GM04503 (cell line): ENCODE measurements at places on chromosomes 7 and 10.
A peak's percentile ranks its signal among the peaks of the same experiment; 100 is the strongest.

DNA sequence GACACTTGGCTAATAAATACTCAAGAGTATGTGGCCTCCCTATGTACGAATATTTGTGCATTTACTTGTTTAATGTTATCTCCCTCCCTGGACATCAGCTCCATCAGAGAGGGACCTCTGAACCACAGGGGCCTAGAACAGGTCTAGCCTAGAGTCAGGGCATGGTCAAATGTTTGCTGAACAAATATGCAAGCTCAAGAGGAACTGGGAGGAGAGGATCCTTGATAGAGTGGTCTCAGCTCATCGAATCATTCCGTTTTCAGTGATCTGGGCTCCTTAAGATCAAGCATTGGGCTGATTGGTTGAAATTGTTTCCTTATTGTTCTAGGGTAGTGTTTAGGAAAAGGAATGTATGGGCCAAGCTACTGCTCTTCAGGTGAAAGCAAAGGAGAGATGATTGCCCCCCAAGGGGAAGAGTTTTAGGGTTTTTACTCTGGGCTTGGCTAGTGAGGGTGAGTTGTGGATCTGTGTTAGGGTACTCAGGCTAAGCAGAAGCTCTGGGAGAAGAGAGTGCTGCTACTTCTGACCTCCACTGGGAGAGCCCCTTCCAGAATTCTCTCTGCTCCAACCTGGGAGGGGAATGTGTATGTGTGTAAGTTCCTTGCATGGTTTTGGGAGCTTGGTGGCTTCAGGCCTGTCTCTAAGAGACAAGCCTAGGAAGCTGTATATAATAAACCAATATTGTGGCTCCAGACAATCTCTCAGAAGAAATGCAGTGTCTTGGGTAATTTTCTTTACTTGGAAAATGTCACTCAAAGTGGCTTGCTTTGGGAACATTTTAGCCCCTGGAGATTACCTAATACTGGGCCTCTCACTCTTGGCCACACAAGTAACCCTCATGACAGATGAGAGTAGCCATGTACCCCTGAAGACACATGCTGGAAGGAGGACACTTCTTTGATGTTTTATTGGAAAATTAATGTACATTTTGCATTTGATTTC lies 110.0 kb downstream of the EMX2 start:
- no peak for DNase-seq

DNA sequence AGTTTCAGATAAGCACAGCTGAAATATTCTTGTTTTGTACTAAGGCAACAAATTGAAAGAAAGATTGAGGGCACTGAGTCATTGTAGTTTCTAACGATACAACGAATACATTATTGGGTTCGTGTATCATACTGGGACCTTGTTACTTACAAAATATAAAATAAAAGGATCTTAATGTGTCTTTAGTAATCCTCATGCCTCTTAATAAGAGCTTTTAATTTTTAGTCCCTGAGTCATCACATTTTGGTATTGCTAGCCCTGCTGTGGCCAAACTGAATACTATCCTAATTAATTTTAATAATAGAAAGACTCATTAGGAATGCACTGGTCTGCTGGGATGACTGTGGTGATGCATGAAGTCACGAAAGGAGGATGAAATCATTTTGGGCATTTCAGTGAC lies 309.7 kb downstream of the EXOC4 start:
- peak; percentile 81 for DNase-seq

GRCh38 chr7:98864731-98865453 lies 4.9 kb downstream of the TMEM130 start:
- DNase-seq = no peak

- DNase-seq = no peak
Measured at GRCh38 chr7:82404652-82405051, 38.9 kb downstream of the CACNA2D1 start.

- no peak for DNase-seq
Measured at GRCh38 chr7:100859856-100860255, 7.3 kb upstream of the TRIP6 start.

DNA sequence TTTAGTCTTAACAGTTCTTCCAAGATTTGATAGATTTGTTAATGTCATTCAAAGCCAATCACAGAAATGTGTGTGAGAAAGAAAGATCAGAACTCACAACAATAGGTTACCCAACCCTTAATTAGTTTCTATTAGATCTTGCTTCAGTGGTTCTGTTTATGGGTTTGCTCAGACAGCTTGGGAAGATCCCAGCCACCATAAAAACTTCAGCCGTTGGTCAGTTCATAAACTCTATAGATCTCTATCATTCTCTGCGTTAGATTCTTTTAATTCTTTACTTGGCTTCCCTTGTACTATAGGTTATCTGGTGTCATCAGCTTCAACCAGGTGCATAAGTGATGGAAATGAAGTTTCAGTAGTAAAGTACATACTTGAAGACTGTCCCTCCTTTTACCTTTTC lies 54.4 kb downstream of the ZNF277 start:
- no peak for DNase-seq

GRCh38 chr10:122078965-122079795 lies 90.2 kb downstream of the TACC2 start:
- DNase-seq = no peak

- no peak for DNase-seq
Measured at GRCh38 chr10:130737186-130737585, 574.3 kb downstream of the TCERG1L start.

DNA sequence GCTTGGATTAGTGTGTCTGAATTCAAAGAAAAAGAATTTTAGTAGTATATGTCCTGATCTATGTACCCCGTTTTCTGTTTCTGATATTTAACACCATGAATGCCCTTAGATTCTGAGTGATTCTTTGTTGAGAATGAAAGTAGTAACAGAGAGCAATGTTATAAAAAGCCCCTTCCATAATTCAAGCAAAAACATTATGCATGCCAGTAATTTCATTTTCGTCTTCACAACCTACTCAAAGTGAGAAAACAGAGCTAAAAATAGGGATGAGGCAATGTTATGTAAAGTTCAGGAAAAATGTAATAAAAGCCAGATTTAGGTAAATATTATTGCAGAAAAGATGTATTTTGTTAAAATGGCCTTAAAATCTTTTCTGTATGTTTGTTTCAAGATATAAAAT lies 28.1 kb downstream of the PTPRZ1 start:
- no peak for DNase-seq

GRCh38 chr10:23693501-23693901 lies 254.6 kb downstream of the OTUD1 start:
- no peak for DNase-seq

GRCh38 chr10:101467286-101467770 lies 113.4 kb downstream of the BTRC start:
- peak; percentile 35 for DNase-seq

- DNase-seq = no peak
Measured at GRCh38 chr10:3978174-3978573, 193.2 kb upstream of the KLF6 start.

- no peak for DNase-seq
Measured at GRCh38 chr10:97519342-97519741, 20.6 kb downstream of the UBTD1 start.

GRCh38 chr7:1228545-1229201 lies 4.0 kb upstream of the UNCX start:
- no peak for DNase-seq

DNA sequence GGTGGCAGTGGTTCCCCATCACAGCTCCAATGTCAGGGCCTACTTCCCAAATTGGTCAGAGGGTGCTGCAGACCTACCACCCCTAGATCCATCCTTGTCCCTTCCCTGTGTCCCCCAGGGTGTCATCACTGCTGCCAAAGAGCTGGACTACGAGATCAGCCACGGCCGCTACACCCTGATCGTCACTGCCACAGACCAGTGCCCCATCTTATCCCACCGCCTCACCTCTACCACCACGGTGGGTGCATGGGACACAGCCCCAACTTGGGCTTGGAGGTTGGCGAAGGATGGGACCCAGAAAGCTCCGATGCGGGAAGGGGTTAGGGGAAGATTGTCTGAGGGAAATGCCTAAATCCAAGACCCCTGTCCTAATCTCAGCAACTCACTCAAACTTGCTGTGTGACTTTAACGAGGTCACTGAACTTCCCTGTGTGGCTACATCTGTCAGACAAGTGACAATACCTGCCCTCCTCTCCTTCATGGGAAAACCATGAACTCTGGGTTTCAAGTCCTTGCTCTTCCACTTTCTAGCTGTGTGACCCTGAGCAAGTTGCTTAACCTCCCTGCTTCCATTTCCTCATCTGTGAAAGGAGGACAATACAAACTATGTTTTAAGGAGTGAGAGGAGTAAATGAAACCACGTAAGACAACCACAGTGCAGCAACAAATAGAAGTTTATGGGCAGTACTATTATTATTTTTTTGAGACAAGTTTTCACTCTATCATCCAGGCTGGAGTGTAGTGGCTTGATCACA lies 4.9 kb upstream of the VSIR start:
- no peak for DNase-seq

DNA sequence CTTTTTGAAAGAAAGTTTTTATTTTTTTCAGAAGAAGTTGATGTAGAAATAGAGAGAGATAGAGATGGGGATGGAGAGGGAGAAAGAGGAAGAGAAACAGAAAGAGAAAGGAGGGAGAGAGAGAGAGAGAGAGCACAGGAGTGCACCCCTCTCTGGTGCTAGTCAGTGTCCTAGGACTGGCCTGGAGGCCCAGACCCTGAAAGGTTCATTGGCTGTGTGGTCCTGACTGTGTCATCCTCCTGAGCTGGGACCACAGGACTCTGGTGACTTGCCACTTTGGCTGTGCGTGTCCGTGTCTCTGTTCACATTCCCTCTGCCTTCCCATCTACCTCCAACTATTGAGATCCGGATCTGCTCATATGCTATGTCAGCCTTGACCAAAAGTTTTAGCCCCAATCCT lies 62.1 kb upstream of the SHH start:
- DNase-seq = no peak

DNA sequence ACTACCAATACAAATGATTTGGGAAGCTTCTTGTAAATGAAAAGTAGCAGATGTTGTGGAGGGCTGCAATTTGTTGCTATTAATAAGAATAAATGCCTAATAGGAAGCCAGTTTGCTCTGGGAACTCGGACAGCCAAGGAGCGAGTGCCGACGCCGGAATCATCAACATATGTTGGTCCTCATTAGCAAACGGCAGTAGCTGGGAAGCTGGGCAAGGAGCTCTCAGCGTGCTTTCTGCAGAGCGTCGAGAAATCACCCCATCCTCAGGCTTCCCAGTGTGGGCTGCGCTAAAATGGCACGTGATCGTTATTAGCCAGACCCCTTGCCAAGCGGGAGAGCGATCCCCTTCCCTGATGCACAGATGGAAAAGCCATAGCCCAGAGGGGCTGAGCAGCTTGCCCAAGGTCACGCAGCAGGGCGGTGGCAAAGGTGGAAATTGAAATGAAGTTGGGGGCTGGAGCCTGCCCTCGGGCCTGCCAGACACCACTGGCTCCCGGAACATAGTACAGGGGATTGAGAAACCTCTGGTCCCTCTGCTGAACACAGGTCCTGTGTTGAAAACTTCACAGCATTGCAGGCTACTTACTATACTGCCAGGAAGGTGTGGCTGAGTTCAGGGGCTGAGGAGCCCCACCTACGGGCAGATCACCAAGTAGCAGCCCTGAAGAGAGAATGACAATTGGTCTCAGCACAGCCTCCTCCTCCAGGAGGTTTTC lies 326.9 kb downstream of the PLXNA4 start:
- no peak for DNase-seq

DNA sequence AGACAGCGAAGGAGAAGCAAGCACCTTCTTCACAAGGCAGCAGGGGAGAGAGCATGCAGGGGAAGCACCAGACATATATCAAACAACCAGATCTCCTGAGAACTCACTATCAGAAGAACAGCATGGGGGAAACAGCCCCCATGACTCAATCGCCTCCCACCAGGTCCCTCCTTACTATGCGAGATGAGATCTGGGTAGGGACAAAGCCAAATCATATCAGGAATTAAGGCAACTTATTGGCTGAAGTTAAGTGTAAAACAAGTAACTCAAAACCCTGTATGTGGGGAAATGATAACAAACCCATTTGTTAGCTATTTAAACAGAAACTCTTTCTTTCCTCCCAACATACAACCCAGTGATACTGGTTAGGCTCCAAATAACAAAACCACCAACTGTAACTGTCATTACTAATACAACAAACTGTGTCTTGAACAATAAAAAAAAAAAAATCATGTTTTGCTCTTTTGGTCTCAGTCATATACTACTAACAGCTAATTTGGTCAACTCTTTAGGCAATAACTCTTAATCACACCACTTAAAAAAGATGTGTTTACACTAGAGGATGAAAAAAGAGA lies 57.8 kb downstream of the MINDY3 start:
- no peak for DNase-seq

DNA sequence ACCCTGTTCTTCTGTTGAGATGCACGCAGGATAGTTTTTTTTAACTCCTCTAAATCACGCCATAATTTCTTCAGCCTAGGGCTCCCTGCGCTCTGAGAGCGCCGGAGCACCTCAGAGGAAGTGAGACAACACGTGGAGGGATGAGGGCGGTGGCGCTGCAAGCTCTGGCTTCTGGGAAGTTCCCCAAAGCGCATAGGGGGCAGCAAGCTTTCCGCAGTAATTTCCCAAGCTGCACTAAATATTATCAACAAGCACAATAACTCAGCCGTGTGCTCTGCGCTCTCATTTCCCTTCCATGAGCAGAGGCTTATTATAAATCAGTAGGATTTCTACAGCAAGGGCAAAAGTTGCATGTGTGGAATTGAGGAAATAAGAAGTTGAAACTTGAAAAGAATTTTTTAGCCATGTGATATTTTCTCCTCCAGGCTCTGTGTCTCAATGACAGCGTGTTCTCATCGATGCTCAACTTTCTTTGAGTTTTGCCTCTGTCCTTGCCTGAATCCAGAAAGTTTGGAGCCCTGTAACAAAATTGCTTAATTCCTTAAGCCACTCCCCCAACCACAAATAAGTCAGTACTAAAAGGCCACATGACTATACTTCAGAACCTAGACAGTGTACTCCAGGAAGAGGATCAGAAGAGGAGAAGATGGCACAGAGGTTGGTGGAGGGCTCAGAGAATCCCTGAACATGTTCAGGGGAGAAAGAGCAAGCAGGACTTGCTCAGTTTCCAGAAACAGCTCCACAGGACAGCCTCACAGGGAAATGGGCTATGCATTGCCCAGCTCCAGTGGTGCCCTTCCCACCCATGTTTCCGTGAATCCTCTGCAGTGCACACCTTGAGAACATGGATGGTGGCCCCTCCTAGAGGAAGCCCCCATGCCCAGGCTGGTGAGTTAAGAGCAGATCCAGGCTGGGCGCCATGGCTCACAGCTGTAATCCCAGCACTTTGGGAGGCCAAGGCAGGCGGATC lies 221.5 kb upstream of the GHITM start:
- DNase-seq = no peak

- peak; percentile 43 for DNase-seq
Measured at GRCh38 chr10:59337201-59337652, 25.1 kb downstream of the FAM13C start.

GRCh38 chr7:67743501-67743900 lies 746.9 kb downstream of the TYW1 start:
- no peak for DNase-seq

GRCh38 chr10:108911814-108912541 lies 1011.3 kb downstream of the XPNPEP1 start:
- no peak for DNase-seq
